ENCODE measurements at places on chromosomes 2 and 18.

- no peak for DNase-seq
Observed at GRCh38 chr18:13983506-13983905, 68.2 kb upstream of the MC2R start.

DNA sequence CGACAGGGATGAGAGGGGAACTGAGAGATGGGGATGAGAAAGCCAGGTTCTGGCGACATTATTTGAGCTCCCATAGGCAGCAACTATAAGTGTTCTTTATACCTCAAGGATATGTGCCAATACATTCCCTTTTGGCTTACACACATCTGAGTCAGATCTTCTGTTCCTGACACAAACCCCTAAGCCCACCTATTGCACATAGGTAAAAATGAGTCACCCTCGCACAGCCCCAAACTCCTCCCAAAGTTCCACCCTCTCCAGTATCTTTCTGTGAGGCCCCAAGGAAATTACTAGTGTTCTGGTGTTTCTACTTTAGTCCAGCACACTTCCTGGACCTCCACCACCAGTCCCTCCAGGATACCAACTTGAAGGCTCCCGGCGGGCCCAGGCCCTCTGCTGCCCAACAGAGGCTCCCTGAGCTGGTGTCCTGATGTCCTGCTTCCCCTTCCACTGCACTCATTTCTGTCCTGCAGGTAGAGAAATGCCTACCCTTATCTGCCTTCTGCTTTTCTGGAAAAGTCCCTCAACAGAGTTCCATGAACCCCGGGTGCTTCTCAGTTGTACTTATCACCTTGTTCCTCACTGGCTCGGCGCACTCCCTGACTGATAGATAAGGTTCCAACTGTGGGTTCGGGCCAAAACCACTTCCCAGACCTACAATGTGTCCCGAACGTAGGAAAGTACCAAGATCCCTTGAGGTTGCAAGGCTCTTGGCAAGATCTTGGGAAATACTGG lies 125.5 kb downstream of the EN1 start:
- DNase-seq: no peak

DNA sequence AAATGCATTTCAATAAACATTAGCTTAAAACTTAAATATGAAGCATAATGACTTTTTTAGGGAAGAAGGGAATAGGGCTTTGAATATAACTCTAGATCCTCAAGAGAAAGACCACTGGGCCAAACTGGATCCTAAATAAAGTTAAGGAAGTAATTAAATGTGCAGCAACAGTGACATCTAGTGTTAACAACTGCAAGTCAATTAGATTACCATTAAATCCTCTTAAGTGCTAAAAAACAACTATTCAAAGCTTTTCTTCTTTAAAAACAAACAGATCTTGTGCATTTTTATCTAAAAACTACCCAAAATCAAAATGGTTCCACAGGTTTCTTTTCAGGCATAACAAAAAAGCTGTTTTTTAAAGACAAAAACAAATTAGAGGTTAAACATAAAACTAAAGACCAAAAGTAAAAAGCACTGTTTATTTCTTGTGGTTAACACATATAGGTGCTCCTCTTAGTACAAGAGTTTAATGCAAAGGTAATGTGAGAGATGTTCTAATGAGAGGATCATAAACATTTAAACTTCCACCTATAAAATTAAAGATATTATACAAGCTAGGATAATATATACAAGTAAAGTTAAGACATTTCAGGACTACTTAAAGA lies 111.4 kb downstream of the THADA start:
- DNase-seq: no peak

DNA sequence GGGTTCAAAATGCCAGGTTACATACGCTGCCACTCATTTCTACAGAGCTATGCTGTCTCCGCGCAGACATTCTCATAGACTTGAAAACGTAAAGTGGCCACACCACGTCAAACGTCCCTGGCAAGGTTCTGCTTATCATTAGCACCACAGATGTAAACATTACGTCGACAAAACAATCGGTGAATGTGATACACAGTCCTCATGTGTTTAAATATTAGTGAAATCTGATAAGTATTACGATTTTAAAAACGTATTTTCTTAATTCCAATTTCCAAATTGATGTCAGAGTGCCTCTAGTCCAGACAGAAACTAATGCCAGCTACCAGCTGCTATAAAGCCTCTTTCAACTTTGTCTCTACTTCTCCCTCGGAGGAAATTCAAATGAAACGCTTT lies 1.2 kb downstream of the STK17B start:
- no peak for DNase-seq

DNA sequence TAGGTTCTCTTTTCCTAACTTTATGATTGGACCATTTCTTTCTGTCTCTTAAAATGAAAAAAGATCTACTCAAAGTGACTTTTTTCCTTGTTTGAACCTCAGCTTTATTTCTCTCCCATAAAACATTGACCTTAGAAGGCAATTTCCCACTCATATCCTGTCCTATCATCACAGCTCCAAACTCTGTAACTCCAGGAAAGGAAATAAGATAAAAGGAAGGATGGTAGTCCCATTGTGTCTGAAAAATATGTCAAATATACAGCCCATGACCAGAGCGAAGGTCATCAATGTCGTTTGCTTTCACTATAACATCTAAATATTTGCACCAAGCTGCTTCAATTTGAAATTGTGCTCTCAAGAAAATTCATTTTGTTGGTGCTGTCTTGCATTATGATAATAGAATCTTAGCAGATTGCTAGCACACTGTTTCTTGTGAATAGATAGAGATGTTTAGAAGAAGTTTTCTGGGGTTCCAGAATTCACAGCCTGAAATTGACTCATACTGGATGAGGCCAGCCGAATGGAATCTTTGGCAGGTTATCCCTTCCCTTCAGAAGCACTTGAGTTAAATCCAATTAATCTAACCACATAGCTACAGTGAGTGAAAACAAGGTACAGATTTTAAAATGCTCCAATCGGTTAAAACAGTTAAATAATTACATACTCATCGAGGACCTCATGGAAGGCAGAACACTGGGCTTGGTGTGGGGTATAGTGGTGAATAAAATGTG lies 95.1 kb downstream of the CRIM1 start:
- no peak for DNase-seq

DNA sequence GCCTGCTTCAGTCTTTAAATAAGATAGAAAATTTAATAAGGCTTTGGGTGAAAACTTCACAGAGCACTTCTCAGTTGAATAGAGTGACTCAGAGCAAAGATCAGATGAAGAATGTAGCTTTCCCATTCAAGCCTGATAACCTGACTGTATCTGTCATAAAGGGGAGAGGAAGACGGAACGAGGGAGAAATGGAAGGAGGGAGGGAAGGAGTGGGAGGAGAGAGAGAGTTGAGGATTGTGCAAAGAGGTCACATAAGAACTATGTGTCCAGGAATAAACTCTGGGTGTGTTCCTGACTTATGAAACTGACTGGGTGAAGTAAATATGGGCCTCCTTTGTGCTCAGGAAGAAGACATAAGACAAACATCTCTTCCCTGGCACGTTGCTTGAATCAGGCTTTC lies 385.5 kb downstream of the LPIN1 start:
- no peak for DNase-seq

- no peak for DNase-seq
Observed at GRCh38 chr2:62765619-62766376, 60.3 kb downstream of the EHBP1 start.

GRCh38 chr2:192124571-192124970 lies 70.2 kb downstream of the TMEFF2 start:
- DNase-seq: no peak

DNA sequence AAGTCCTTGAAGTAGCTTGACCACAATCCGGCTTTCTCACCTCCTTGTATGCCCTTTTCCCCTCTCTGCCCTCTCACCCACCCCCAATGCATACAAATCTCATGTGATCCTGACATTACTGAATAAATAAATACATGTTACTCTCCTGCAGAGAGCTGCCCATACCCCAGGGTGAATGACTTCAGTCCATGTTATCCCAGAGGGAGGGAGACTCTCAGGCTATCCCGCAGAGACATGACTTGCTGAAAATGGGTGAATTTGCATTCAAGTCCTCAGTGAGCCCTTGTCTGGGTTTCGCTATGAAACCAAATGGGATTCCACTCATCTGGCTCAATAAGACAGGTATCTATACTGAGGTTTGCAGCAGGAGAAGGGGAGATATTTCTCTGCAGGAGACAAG lies 168.5 kb downstream of the FHOD3 start:
- no peak for DNase-seq

- DNase-seq: no peak
Observed at GRCh38 chr18:59640721-59641120, 56.5 kb downstream of the CCBE1 start.

DNA sequence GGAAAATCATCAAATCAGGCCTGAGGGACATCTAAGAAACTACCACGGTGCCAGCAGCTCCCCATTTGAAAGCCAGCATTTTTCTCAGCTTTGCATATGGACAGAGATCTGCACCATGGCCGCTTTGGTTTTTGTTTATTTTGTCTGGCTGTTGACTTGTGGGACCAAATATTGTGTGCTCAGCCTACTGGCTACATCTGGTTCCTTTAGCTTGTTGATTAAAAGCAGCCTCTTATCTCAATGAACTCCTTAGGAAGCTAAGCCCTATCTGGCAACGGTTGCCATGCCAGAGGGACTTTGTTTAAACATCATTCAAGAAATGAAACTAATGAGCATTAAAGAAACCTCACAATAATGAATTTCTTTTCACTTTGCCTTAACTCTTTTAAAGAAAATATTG lies 32.4 kb upstream of the CCDC150 start:
- DNase-seq: no peak

DNA sequence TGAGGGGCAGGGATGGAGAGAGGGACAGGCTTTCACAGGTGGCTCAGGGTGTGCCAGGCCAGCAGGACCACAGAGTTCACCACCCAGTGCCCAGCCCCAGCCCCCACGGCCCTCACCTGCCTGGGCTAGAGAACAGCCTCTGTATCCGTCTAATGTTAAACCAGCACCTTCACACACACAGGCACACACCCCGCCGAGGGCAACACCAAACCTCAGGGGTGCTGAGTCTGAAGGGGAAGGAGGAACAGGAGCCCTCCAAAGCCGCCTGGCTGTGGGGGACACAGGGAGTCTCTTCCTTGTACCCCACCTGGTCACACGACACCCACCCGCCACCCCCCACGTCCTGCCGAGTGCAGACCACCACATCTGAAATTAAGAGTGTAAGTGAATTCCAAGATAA lies 205.8 kb upstream of the SALL3 start:
- DNase-seq: no peak

- no peak for DNase-seq
Observed at GRCh38 chr18:33916200-33916599, 308.5 kb downstream of the NOL4 start.

DNA sequence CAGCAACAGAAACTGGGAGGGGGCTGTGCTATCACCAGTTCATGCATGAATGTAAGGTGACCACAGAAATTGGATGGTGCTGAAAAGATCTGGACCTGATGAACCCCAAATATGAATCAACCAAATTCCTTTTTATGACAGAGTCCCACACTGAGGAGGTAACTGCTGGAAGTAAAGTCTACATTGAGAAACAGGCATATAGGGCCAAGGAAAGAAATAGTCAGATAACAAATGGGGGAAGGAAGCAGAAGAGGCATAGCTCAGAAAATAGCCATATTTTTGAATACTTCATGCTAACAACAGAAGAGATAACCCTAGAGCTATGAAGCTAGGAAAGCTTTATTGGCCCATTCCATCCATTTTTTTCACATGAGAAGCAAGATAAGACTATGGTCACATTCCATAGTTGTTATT lies 25.8 kb downstream of the ZC3H6 start:
- no peak for DNase-seq

DNA sequence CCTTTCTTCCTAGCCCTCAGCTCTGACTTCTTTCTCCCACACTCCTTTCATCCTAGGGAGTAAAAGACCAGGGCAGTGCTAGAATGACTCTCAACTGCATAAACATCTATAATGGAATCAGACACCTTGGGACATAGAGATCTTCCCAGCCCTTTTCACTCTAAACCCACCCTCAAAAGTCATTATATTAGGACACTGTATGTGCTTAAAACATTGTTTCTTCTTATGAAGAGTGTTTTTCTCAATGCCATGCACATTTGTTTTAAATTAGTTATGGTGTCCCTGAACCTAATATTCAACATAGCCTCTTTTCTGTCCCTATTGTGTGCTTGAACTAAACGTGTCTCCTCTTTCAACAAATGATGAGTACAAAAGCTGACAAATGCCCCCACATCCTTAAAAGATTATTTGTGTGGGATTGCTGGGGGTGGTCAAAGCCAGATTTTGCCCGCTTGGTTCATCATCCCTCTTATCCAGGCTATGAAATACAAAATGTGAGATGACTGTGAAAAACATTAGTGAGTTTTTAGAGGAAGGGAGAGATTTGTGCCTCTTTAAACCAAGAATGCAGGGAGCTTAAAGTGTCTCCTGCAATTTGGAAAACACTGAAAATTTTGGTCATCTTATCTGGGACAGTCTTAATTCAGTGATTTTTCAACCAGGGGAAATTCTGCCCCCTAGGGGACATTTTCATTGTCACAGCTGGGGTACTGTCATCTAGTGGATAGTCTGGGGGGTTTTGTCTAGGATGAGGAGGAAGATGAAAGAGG lies 29.0 kb downstream of the SERPINB5 start:
- no peak for DNase-seq

- no peak for DNase-seq
Observed at GRCh38 chr2:200033929-200034328, 78.5 kb downstream of the MAIP1 start.

DNA sequence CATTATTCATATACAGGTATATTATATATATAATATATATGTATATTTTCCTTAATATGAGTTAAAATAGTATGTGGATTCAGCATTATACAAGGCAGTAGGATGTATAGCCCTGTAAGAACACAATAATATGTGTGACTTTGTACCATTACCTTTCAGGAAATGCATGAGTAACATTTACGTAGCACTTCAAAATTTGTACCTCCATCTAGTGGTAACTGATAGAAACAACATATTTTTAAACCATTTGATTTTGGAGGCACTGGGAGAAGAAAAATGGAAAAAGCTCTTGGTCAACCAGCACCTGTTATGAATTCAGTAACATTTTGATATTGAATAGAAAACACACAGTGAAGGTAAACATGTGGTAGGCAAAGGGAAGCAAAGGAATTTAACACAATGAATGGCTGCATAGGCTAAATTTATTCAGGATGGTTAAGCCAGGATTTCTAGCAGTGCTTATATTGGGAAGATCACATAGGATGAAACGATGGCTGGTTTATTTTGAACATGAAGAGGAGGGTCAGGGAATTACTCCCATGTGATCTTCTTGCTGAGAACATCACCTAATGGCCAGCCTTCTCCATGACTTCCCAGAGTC lies 565.5 kb downstream of the CCDC85A start:
- DNase-seq: no peak

GRCh38 chr2:229050133-229050532 lies 221.0 kb downstream of the PID1 start:
- DNase-seq: no peak

- no peak for DNase-seq
Observed at GRCh38 chr2:134460583-134460998, 206.7 kb downstream of the MGAT5 start.

DNA sequence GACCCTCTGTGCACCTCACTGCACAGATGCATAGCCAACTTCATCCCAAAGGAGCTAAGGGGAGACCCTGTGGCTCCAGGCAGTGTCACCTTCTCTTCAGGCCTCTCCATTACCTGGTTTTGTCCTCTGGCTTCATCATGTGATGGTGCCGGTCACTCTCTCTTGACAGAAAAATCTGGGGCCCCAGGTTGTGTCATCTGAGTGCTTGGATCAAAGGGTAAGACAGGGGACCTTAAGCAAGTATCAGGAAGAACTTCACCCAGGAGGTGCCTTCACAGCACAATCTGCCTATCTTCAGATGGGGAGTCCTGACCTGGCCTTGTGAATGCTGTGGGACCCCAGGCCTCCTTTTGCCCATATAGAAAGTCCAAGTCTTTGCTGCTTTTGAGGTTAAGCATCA lies 104.4 kb downstream of the POLR1A start:
- DNase-seq: no peak

- no peak for DNase-seq
Observed at GRCh38 chr18:40380686-40381439, 1574.2 kb upstream of the PIK3C3 start.

All from stimulated activated CD4-positive, alpha-beta T cell treated with anti-CD3 and anti-CD28 coated beads, Interleukin-2, amount 100 ng/mL, for 4 hours (primary cell).